SK-N-MC (cell line): ENCODE measurements at places on chromosomes 13 and 19.

DNA sequence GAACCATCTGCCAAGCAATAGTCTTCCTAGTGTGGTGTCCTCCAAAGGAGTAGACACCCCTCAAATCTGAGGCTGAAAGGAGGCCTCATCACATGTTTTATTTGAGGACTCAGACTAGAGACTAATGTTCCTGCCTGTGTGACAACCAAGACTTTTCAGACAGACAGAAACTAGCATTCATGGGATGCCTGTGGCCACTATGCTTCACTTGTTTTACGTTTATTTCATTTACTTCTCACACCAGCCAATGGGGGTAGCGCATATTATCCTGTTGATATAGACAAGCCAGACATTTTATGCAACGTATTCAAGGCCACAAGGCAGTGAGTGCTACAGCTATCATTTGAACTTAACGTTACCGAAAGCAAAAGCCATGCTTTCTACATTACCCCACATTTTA lies 391.7 kb upstream of the HTR2A start:
- no peak for DNase-seq

DNA sequence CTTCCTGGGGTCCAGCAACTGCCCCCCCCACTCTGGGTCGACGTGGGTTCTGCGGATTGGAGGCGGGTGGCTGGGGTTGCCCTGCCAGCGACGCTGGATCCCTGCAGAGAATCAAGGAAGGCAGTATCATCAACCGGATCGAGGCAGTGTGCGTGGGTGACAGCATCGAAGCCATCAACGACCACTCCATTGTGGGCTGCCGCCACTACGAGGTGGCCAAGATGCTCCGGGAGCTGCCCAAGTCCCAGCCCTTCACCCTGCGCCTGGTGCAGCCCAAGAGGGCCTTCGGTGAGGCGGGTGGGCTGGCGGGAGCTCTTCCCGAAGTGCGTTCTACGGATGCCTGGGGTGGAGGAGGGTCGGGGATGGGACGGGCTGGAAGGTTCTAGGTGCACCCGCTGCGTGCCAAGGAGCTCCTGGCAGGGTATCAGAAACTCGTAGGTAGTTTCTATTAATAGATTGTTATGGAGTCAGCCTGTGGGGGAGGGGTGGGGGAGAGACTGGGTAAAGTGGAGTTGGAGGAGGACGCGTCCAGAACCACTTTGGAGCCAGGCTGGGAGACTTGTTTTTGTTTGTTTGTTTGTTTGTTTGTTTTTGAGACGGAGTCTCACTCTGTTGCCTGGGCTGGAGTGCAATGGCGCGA lies 1.5 kb downstream of the GIPC3 start:
- no peak for DNase-seq

DNA sequence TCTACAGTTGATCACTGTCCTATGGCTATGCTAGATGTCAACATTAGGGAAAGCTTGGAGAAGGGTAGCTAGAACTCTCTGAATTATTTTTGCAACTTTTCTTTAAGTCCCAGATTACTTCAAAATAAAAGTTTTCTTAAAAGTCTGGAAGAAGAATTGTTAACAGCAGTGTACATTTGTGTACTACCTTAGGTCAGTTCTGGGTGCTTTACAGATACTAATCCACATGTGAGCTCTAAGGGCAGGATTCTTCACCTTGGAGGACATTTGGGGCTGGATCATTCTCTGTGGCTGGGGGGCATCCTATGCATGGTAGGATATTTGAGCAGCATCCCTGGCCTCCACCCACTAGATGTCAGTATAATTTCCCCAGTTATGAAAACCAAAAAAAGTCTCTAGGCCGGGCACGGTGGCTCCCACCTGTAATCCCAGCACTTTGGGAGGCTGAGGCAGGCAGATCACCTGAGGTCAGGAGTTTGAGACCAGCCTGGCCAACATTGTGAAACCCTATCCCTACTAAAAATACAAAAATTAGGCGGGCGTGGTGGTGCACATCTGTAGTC lies 2.8 kb downstream of the BRME1 start:
- no peak for DNase-seq

DNA sequence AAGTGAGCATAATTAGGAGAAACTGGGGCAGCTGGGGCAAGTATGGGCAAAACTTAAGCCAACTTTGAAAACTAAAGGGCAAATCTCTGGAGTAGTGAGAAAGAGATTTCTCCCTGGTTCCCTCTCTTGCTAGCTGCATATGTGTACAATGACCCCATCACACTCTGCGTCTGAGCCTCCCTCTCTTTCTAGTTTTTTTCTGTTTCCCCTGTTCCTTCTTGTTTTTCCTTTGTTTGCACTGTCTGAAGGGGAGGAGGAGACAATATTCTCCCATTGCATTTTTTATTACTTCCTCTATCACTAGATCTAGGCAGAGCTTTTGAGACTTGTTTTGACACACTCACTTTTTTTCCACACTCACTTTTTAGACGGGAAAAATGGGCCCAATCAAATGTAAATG lies 11.2 kb upstream of the CLDN10 start:
- no peak for DNase-seq

DNA sequence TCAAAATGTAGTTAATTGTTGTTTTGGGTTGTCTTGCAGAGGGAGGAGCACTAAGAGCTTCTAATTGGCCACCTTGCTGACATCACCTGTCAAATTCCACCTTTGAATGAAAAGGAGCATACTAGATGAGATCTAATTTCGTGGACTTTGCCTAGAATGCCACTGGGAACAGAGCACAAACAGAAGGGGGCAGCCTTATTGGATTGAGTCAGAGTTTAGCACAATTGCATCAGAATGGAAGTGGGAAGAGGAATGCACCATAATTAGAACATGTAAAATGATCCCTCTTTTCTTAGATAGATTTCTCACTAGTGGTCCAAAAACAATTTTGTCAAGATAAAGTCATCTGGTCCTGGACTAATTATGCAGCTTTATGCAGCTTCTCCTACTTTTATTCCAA lies 1552.2 kb downstream of the PCDH9 start:
- no peak for DNase-seq

DNA sequence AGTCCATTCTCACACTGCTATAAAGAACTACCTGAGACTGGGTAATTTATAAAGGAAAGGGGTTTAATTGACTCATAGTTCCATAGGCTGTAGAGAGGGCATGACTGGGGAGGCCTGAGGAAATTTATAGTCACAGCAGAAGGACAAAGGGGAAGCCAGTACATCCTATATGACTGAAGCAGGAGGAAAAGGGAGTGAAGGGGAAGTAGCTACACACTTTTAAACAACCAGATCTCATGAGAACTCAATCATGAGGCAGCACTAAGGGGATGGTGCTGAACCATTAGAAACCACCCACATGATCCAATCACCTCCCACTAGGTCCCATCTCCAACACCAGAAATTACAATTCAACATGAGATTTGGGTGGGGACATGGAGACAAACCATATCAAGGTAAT lies 209.1 kb downstream of the DIAPH3 start:
- DNase-seq, result no peak

DNA sequence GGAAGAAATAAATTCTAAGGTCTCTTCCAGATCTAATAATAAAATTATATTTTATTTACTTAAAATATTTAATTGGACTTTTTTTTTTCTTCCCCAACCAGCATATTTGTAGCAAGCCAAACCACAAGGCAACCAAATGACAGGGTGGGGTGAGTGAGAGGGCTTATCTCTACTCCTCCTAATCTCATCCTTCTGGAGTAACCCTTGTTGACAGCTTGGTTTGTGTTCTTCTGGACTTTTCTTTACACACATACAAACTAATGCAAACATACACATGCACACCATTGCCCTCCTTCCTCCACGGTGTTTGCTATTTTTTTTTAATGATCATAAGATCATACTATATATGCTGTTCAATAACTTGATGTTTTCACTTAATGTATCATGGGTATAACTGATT lies 383.1 kb downstream of the DLEU7 start:
- DNase-seq, result no peak
